T-helper 1 cell treated with Interleukin-12 subunit alpha and Interleukin-12 subunit beta and Interleukin-4 antibody, amounts not matched to agents 30 ng/mL and 1 ng/mL, for 36 hours (primary cell): ENCODE measurements at places on chromosomes 7 and 10. TPM values are rescaled to one million over a fixed set of nuclear protein-coding genes. Genes with fewer than 3 reads are reported as not detected.

The SPDYE5 gene
- total RNA-seq = not detected in 2 replicates

The HABP2 gene
- not detected in 2 replicates for total RNA-seq

The AHCYL2 gene
- 26.0 and 26.6 TPM in 2 replicates for total RNA-seq

The FKBP6 gene
- total RNA-seq = not detected in 2 replicates

The PHYHIPL gene
- not detected in 2 replicates for total RNA-seq

The MDH2 gene
- total RNA-seq = 176 and 185 TPM in 2 replicates

The SCIN gene
- total RNA-seq = 0.02 TPM in 1 of 2 replicates, not detected in the other

The RELN gene
- not detected in 2 replicates for total RNA-seq

The MYH16 gene
- not detected in 2 replicates for total RNA-seq

The RAB19 gene
- 16.3 and 16.5 TPM in 2 replicates for total RNA-seq

The MPP7 gene
- total RNA-seq = 3.2 and 3.6 TPM in 2 replicates

The EPHA1 gene
- 0.20 and 0.66 TPM in 2 replicates for total RNA-seq

The SYT15 gene
- 1.8 TPM in 2 replicates for total RNA-seq

The LRRN3 gene
- 127 and 129 TPM in 2 replicates for total RNA-seq

The NFKB2 gene
- total RNA-seq = 313 and 319 TPM in 2 replicates

The TSPAN13 gene
- 0.61 and 0.68 TPM in 2 replicates for total RNA-seq

The COPS6 gene
- total RNA-seq = 95.2 and 110 TPM in 2 replicates

The MUC12 gene
- not detected in 2 replicates for total RNA-seq

The IGFBP1 gene
- total RNA-seq = not detected in 2 replicates

The H2BK1 gene
- 0.66 TPM in 1 of 2 replicates, not detected in the other for total RNA-seq

The ATP5F1C gene
- 280 and 283 TPM in 2 replicates for total RNA-seq

The LIPM gene
- total RNA-seq = not detected in 2 replicates

The TBATA gene
- not detected in 2 replicates for total RNA-seq

The ABCF2 gene
- total RNA-seq = 43.3 and 47.8 TPM in 2 replicates

The PAX4 gene
- total RNA-seq = not detected in 2 replicates

The SFTPA2 gene
- total RNA-seq = not detected in 2 replicates

The ZCCHC24 gene
- 0.61 and 0.74 TPM in 2 replicates for total RNA-seq

The VAX1 gene
- not detected in 2 replicates for total RNA-seq

The TFR2 gene
- 9.8 and 10.9 TPM in 2 replicates for total RNA-seq

The LRRC4 gene
- not detected in 2 replicates for total RNA-seq

The IFIT1B gene
- total RNA-seq = not detected in 2 replicates

The NANOS1 gene
- 0.22 and 0.61 TPM in 2 replicates for total RNA-seq

The YWHAG gene
- total RNA-seq = 102 and 104 TPM in 2 replicates

The PALD1 gene
- 0.07 and 0.10 TPM in 2 replicates for total RNA-seq

The CALN1 gene
- total RNA-seq = 0.15 and 0.20 TPM in 2 replicates

The EBF3 gene
- total RNA-seq = not detected in 2 replicates

The GNGT1 gene
- not detected in 2 replicates for total RNA-seq

The HECW1 gene
- not detected in 2 replicates for total RNA-seq

The TMEM270 gene
- total RNA-seq = not detected in 2 replicates

The IL15RA gene
- total RNA-seq = 29.7 and 31.2 TPM in 2 replicates

The TMEM213 gene
- 3.7 and 4.6 TPM in 2 replicates for total RNA-seq

The FRMD4A gene
- total RNA-seq = 0.02 TPM in 1 of 2 replicates, not detected in the other

The PLAC9 gene
- not detected in 2 replicates for total RNA-seq

The CPEB3 gene
- 3.6 and 3.8 TPM in 2 replicates for total RNA-seq

The TPK1 gene
- 12.1 and 16.3 TPM in 2 replicates for total RNA-seq

The DDX50 gene
- total RNA-seq = 41.5 and 43.2 TPM in 2 replicates

The KIAA1217 gene
- 4.6 and 5.3 TPM in 2 replicates for total RNA-seq

The GRM3 gene
- total RNA-seq = not detected in 2 replicates

The FAM131B gene
- total RNA-seq = 0.37 TPM in 2 replicates

The NODAL gene
- total RNA-seq = not detected in 2 replicates

The MYO1G gene
- 398 and 403 TPM in 2 replicates for total RNA-seq

The TES gene
- total RNA-seq = 104 and 107 TPM in 2 replicates

The NKX1-2 gene
- total RNA-seq = not detected in 2 replicates

The DNAJC2 gene
- total RNA-seq = 35.5 and 39.5 TPM in 2 replicates
